Stimulated activated CD4-positive, alpha-beta T cell treated with anti-CD3 and anti-CD28 coated beads, Interleukin-1b, Interleukin-23, amount 100 ng/mL, for 4 hours (primary cell): ENCODE measurements at places on chromosomes 7 and 10.
A peak's percentile ranks its signal among the peaks of the same experiment; 100 is the strongest.

DNA sequence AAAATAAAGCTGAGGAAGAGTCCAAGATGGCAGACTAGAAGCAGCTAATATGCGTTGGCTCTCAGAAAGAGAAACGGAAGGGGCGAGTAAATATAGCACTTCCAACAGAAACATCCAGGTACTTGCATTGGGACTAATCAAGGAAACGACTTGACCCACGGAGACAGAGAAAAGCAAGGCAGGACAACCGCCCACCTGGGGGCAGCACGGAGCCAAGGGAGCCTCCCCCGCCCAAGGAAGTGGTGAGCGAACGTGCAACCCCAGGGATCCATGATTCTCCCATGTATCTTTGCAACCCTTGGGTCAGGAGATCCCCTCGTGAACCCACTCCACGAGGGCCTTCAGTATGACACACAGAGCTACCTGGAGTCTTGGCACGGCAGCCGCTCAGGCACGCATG, 45.4 kb upstream of the GRM3 start:
- DNase-seq: no peak

DNA sequence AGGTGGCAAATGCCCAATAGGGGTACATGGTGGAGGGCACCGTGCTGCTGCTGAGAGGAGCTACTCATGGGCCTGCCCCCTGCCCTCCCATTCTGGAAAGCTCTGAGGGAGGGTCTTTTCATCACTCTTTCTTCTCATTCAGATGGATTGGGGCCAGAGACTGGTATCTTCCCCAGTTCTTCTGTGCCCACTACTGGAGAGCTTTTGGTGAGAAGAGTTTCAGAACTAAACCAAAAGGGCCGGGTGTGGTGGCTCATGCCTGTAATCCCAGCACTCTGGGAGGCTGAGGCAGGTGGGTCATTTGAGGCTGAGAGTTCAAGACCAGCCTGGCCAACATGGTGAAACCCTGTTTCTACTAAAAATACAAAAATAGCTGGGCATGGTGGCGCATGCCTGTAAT, 12.5 kb downstream of the ADRA2A start:
- DNase-seq: no peak

- no peak for DNase-seq
Observed at GRCh38 chr10:51382181-51382580, 307.9 kb downstream of the PRKG1 start.

DNA sequence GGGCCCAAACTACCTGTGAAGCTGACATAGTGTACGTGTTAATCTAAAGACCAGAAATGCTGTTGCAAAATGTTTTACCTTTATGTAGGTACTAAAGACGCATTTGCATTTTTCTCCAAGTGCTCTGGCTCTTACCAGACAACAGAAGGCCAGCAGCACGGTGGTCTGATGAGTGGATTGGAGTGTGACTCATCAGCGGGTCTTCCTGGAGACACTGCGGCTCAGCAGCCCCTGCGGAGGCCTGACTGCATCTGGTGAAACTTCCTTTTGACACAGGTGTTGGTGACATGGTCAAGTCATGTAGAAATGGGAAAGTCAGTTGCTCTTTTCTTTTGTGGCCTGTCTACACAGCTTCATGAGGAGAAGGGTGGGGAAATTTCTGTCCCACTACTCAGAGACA, 723.6 kb downstream of the INHBA start:
- no peak for DNase-seq

- DNase-seq: no peak
Observed at GRCh38 chr10:124160176-124160575, 66.8 kb upstream of the CHST15 start.

- no peak for DNase-seq
Observed at GRCh38 chr7:127793582-127793981, 141.6 kb downstream of the SND1 start.

GRCh38 chr10:47198221-47198620, 101.8 kb upstream of the GDF10 start:
- no peak for DNase-seq

- no peak for DNase-seq
Observed at GRCh38 chr7:28348636-28349035, 63.7 kb upstream of the CREB5 start.

DNA sequence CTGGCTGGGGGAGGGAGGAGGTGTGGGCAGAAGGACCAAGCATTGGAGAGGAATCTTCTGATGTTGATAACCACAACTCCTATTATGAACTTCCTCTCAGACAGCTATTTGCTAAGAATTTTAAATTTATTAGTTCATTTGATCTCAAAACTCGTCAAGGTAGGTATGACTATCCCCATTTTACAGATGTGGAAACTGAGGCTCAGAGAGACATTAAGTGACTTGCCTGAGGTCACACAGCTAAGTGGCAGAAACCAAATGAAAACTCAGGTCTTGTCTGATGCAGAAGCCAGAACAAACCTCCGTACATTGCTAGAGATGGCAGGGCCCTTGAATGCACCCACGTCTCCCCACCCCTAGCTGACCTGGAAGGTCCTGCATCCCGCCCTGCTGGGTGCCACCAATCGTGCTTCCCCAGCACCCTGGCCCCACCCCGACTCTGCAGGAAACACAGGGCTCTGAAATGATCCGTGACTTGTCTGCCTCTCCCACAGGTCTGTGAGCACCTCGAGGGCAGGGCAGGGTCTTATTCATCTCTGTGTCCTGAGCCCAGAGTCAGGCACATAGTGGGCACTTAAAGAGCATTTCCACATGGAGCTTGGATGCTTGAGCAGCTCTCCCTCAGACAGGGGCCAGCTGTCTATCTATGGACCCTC, 5.6 kb upstream of the PALD1 start:
- no peak for DNase-seq

DNA sequence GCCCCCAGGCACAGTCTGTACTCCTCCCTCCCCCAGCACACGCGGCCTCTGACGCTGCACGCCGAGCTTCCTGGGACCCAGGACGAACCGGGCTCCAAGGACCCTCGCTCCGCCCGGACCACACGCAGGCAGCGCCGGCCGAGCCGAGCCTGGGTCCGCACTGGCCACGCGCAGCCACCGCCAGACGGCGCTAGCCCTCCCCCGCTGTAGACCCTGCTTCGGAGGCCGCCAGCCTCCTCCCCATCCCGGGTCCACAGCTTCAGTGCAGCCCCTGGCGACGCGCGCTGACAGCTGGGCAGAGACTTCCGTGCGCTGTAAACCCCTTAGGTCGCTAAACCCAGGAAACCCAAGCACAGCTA, 936 bp upstream of the TCERG1L start:
- no peak for DNase-seq

GRCh38 chr7:149423449-149424110, 37.3 kb downstream of the ZNF777 start:
- DNase-seq: no peak

- no peak for DNase-seq
Observed at GRCh38 chr10:62015994-62016393, 114.5 kb downstream of the ARID5B start.

GRCh38 chr7:128869138-128869943, 6.7 kb downstream of the ATP6V1F start:
- peak; percentile 41 for DNase-seq

- DNase-seq: no peak
Observed at GRCh38 chr10:114274616-114275453, 35.8 kb downstream of the VWA2 start.

DNA sequence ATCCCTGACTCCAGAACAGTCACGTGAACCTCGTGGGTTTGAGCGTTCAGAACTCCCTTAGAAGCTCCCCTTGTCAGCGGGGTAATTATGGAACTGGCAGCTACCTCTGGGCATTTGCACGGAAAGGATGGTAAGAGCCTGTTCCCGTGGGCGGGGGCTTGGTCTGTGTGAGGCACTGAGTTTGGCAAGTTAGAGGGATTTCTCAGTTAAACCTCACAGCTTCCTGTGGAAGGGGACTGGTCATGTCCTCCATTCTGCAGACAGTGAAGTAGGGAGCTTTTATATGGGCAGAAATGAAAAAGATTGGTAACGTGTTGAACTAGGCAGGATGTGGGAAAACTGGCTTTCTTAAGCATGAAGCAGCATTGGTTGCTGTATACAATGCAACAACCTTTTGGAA, 16.0 kb downstream of the PALD1 start:
- DNase-seq: no peak
